NCI-H1417 treated with DMSO at 0.1 percent for 48 hours (cell line): ENCODE measurements at places on chromosomes 6 and 20.

DNA sequence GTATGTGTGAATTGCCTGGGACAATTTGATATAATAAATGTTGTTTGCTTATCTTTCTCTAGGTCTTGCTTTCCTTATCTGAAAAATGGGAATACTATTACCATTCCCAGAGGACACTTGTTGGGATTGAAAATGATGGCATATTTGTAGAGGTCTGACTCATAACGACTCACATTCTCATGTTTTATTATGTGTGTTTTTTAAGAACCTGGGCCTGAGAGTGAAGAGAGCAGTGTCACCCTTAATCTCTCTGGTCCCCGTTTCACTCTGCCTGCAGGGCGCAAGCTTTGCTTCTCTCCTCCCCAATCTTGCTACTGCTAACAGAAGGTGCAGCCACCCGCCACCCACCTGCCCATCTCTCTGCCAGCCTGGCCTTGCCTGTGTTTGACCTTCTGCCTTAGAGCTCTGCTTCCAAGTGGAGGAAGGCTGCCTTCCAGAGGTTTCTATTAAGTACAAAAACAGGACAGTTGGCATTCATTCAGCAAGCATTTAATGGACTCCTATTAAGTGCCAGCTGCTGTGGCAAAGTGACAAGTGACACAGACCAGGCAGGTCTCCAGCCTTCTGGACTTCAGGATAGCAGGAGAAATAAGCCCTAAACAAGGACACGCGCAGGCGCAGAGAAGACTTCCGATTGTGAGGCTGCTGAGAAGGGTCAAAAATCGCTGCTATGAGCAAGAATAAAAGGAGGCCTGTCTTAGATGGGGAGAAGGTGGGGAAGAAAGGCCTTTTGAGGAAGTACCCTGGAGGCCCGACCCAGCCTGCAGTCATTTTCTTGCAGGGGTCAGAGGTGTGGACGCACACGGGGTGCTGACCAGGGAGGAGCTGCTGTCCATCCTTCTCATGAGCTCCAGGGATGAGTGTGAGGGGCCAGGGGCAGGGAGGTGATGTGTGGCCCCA, 112.5 kb downstream of the JPH2 start:
- no peak for DNase-seq

DNA sequence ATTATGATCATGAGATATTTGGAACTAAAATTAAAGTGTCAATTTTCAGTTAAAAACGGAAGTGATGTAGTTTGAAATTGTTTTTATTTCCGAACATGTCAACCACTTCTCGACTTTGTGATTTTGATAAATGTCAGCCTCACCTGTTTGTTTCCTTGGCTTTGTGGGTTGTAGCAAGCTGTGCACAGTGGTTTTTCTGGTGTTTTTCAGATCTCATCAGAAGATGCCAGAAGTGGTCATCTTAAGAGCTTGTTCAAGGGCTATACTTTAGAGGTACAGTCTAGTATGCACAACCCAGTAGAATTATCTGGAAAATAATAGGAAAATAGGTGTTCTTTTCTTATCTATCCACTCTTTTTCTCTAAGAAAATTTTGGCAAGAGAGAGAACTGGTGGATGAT, 134.0 kb downstream of the GRIK2 start:
- no peak for DNase-seq

GRCh38 chr6:101760843-101761621, 367.5 kb downstream of the GRIK2 start:
- no peak for DNase-seq

GRCh38 chr6:98920904-98921431, 26.8 kb downstream of the FBXL4 start:
- DNase-seq: no peak

DNA sequence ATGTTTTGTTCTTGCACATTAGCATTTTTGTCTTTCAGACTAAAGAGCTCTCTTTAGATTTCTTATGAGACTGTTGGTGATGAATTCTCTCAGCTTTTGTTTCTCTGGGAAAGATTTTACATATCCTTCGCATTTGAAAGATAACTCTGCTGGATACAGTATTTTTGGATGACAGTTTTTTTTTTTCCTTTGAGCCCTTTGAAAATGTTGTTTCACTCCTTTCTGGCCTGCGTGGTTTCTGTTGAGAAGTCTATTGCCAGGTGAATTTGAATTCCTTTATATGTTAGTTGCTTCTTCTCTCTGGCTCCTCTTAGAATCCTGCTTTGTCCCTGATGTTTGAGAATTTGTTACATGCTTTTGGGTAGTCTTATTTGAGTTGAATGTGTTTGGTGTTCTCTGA, 22.2 kb upstream of the KIAA1586 start:
- DNase-seq: no peak

DNA sequence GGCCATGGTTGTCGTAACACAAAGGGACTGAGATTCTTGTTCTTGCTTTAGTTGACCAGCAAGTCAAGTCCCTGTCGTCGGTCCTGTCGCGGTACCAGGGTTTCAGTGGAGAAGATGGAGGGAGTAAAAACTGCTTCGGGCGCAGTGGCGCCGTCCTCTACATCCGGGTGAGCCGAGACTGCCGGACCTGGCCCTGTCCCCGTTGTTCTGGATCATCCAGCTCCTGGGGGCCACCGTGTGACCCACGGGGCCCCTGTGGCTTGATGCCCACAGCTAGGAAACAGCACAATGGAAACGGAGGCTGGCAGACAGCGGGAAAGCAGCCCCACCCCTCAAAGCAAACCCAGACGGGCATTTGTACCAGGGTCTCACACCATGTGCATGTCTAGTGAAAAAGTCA, 15.0 kb downstream of the MTG2 start:
- no peak for DNase-seq

DNA sequence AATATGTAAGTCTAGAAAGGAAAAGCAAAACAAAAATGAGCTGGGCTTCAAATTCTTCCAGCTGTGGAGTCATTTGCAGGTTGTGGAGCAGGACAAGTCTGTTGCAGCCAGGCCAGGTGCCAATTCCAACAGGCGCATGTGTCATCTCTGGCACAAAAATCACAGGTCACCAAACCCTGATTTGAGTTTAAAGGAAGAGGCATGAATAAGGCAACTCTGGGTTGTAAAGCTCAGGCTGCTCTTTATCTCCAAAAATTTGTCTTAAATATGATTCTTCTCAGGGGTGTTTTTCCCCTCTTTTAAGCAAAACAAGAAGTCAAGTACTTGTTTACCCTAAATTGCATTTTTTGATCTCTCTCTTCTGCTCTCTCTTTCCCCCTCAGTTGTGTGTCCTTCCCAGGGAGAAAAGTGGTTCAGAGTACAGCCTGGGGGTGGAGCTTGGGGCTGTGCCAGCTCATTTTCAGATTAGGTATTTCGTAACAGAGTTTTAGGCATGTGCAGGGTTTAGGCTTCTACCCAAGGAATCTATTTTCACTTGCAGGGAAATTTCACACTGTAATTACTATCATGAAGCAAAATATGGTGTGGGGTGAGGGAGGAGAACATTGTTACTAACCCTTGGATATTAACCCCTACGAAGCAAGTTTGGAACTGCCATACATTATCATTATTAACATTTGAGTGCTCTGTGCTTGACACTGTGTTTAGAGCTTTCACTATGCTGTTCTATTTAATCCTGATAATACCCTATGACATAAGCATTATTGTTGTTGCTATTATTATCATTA, 8.3 kb upstream of the NCOA3 start:
- DNase-seq: peak; percentile 36

DNA sequence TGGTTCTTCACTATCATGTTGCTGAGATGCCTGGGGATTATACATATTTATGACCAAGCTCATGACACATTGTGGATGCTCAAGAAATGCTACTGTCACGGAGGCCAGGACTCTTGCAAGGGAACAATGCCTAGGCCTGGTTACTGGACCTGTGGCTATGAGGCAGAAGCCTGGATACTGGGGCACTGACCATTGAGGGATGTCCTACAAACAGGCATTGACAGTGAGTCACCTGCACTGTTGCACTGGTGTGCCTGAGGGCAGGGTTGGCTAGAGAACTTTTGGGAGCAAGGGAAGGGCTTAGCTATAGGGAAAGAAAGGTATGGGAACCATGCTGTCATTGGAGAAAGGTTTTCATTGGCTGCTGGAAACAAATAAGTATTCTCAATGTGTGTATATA, 313.1 kb upstream of the SUPT3H start:
- DNase-seq: no peak

DNA sequence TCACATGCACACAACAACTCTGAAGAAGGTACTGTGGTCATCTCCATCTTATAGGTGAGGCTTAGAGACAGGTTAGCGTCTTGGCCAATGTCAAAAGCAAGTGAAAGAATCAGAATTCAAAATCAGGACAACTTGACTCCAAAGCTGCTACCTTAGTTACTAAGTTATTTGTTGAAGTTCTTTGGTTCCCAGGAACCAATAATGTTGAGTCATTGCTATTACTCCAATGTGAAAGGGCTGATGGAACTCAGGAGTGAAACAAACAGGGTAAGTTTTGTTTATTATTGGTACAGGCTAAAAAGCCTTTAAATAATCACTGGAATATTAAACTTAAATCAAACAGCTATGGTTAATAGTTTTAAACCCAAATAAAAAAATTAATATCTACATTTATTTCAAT, 111.1 kb downstream of the PDSS2 start:
- DNase-seq: no peak

DNA sequence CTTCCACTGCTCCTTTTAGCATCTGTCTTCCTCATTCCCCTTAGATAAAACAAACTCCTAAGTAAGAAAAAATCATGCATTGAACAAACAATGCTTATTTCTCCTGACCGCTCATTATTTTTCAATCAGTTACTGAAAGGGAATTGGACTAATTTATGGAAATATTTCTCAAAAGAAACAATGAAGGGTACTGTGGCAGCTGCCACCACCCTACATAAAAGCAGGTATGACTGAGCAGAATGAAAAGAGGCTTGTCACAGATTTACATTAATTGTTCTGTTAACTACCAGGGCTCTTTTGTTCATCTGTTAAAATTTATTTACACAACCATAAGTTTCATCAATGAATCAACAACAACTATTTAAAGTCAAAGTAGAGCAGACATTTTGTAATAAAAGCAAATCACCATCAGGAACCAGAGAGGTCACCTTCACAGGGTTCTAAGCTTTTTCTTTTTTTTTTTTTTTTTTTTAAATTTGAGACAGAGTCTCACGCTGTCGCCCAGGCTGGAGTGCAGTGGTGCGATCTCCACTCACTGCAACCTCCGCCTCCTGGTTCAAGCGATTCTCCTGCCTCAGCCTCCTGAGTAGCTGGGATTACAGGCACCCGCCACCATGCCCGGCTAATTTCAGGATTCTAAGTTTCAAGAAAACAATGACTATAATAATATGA, 204.0 kb downstream of the PTPRK start:
- peak; percentile 64 for DNase-seq

DNA sequence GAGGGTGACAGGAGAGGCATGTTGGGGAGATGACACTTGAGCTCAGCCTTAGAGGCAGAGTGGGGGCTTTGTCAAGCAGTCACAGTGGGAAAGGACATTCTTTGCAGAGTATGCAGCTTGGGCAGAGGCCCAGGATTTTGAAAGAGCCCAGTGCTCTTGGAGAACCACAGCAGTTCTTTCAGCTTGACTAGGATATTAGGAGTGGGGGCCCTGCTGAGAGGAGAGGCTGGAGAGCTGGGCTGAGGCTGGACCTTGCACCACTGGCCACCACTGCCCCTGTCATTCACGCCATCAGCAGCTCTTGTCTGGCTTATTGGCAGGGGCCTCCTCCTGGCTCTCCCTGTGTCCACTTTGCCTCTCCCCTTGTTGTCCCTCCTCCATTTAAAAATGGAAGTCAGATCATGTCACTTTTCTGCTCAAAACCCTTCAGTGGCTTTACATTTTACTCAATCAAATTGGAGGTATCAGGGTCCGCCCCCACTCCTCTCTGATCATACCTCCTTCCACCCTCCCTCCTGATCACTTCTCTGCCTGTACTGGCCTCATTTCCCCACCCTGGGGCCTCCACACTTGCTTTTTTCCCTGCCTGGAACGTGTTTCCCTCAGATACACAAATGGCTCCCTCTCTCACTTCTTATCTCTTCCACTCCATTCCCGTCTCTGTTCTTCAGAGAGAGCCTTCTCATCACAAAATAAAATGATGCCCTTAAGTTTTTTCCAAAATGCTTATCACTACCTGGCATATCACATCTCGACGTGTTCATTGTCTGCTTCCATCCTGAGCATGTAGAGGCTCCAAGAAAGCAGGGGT, 10.5 kb downstream of the MANBAL start:
- no peak for DNase-seq
